Activated T-helper 17 cell treated with anti-CD3 and anti-CD28 coated beads, Interleukin-2, amount 50 U/mL, for 72 hours (primary cell): ENCODE measurements at places on chromosomes 1 and 21. TPM values are rescaled to one million over a fixed set of nuclear protein-coding genes. Genes with fewer than 3 reads are reported as not detected.

DNA sequence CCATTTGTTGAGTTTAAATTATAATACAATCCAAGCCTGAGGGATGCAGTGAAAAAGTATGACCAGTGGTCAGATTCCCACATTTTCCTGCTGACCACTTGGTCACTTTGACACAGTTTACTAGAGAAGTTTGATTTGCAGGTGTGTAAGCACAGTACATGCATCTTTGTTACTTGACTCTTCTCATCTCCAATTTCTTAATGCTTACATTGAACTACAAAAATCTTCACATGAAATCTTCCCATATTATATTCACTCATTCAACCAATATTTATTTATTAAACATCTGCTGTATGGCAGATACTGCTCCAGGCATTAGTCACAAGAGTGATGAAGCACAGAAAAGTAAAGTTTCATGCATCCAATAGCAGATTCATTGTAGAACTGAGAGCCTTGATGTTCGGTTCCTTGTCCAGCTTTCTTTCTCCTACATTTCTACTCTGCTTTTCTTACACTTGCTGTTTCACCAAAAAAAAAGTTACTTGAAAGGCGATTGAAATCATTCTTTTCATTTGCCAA, 211.7 kb downstream of the NFIA start:
- no peaks in the 10 kb centered on the region for H3K4me1 ChIP-seq
- H3K27me3 ChIP-seq, result peaks cover 6% of the 10 kb centered on the region
- H3K27ac ChIP-seq, result no peak overlapping the region
- no peaks in the 10 kb centered on the region for H3K36me3 ChIP-seq

- H3K4me1 ChIP-seq, result peaks cover 5% of the 10 kb centered on the region
- no peak for ATAC-seq
- no peaks in the 10 kb centered on the region for H3K27me3 ChIP-seq
- H3K4me3 ChIP-seq, result no peak overlapping the region
- no peak overlapping the region for H3K27ac ChIP-seq
Measured at GRCh38 chr1:223429821-223430220, 36.6 kb downstream of the CCDC185 start.

DNA sequence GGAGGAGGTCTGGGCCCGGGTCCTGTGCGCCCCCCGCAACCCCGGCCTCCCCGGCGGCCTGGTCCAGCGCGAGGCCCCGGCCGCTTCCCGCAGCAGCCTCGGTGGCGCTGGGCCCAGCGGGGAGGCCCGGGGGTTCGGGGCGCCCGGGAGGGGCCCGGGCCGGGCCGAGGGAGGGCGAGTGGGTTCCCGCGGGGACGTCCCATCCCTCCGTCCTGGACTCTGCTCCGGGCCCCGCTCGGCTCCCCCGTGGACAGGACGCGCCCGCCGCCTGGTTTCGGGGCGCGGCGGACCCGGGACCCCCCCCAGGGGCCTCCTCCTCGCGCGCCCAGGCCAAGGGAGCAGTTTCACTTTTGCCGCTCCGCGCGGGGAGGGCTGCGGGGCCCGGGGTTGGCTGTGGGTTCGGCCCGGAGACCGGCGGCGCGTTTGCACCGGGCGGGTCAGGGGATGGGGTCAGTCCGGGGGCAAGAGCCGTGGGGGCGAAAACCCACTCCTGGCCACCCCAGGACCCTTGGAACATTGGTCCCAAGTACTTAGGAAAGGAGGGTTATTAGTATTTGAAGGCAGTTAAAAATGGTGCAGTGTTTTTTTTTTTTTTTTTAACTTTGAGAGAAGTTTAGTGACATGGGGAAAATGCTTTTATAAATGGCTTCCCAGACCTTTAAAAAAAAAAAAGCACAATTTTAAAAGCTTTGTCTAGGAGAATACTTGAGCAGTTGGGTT, 677 bp downstream of the AGPAT3 start:
- peak overlapping the region; percentile 94 for H3K27ac ChIP-seq
- peaks cover 38% of the 10 kb centered on the region for H3K36me3 ChIP-seq
- peak; percentile 38 for ATAC-seq
- H3K27me3 ChIP-seq, result no peaks in the 10 kb centered on the region
- H3K4me3 ChIP-seq, result peak overlapping the region; percentile 93

DNA sequence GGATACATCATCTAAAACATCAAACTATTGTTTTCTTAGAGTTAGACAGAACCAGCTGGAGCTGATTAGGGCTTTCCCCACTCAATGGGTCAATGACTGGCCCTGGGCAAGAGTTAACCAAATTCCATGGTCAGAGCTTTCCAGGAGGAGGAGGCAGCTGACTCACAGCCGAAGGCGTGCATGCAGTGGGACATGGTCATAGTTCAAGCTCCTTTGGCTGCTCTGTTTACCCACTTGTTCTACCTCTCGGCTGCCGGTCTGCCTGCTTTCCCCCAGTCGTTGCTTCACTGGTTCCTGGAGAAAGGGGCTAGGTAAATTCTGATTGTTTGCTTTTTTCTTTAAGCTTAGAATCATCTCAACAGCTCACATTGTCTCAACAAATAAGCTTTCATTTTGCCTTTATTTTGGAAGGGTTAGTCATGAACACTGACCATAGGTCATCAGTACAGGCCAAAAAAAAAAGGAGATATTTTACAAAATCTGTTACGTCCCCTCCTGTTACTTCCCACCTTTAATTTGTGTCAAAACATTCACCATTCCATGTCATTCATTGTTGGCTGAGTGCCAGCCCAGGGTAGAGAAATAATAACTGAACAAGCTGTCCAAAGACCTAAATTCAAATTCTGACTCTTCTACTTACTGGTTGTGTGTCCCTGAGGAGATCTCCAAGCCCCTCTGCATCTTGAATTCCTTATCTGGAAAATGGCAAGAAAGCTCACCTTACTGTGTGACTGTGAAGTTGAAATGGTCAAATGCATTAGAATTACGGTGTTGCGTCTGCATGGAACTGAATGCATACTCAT, 12.0 kb downstream of the MAB21L3 start:
- H3K27ac ChIP-seq, result no peak overlapping the region
- peaks cover 7% of the 10 kb centered on the region for H3K4me1 ChIP-seq
- H3K36me3 ChIP-seq, result no peaks in the 10 kb centered on the region

GRCh38 chr1:58927722-58928085, 143.9 kb upstream of the JUN start:
- H3K36me3 ChIP-seq, result no peaks in the 10 kb centered on the region
- no peak for ATAC-seq
- H3K27ac ChIP-seq, result no peak overlapping the region
- no peak overlapping the region for H3K4me3 ChIP-seq
- peaks cover 3% of the 10 kb centered on the region for H3K27me3 ChIP-seq

GRCh38 chr1:228105996-228106799, 2.9 kb downstream of the MRPL55 start:
- H3K4me3 ChIP-seq, result peak overlapping the region; percentile 20
- peaks cover 30% of the 10 kb centered on the region for H3K36me3 ChIP-seq
- peaks cover 16% of the 10 kb centered on the region for H3K4me1 ChIP-seq
- H3K27me3 ChIP-seq, result no peaks in the 10 kb centered on the region
- no peak overlapping the region for H3K27ac ChIP-seq

DNA sequence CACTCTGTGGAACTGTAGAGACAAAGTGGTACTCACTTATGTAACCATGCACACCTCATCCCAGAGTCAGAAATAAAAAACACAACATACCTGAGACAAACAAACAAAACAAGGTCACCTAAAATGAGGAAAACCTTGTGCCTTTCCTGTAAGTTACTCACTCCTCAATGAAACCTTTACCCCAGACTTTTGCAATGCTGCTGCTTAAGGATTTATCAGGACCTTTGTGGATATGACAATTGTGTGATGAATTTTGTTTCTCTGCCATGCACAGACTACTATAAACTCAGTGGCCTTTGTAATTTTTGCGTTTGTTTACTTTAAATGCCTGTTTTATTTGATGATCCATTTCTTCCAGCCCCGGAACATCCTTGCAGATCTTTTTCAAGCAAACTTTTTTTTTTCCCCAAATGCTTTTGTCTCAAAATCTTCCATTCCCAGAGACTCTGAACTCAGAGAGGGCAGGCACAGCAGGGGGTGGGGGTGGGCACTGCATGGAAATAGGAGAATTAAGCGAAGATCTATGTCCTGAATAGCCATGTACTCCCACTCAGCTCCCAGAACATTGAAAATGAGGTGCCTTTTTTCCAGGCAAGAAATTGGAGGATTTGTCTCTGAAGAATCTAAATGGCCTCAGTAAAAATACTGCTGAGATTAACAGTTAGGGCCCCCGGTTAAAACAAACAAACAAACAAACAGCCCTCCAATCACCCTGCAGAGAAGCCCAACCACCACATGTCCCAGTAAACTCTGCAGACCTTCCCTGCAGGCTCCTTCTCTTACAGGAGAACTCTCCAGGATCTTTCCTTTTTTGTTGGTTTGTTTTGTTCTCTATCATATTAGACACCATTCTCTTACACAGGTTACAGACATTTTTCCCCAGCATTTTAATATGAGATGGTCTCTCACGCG, 22.6 kb upstream of the SIM2 start:
- no peak overlapping the region for H3K4me3 ChIP-seq
- H3K27me3 ChIP-seq, result peaks cover 38% of the 10 kb centered on the region
- H3K27ac ChIP-seq, result no peak overlapping the region
- no peaks in the 10 kb centered on the region for H3K36me3 ChIP-seq
- ATAC-seq, result no peak

DNA sequence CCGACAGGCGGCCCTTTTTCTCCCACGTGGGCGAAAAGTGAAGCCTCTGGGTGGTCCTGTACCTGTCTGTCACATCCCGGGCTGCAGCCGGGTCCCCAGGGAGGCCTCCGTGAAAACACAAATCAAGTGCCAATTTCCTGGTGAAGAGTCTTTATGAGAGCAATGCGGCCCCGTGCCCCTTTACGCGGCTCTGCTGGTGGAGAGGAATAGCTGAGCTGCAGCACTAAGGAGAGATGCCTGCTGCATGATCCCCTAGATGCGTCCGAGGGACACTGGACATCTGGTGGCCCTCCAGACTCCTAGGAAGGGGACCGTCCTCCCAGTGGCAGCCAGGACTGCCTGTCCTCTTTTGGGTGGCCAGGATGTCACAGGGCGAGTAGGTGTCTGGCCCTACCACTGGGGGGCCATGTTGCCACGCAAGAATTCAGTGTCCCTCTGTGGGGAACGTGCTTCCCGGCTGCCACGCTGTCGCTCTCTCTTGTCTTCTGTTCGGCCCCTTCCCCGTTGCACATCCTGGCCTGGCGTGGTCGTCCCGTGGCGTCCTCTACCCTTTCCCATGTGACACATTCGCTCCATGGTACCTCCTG, 38.7 kb downstream of the COL18A1 start:
- no peak overlapping the region for H3K27ac ChIP-seq
- no peaks in the 10 kb centered on the region for H3K36me3 ChIP-seq
- H3K4me3 ChIP-seq, result no peak overlapping the region
- H3K27me3 ChIP-seq, result peaks cover 26% of the 10 kb centered on the region
- H3K4me1 ChIP-seq, result peaks cover 11% of the 10 kb centered on the region

DNA sequence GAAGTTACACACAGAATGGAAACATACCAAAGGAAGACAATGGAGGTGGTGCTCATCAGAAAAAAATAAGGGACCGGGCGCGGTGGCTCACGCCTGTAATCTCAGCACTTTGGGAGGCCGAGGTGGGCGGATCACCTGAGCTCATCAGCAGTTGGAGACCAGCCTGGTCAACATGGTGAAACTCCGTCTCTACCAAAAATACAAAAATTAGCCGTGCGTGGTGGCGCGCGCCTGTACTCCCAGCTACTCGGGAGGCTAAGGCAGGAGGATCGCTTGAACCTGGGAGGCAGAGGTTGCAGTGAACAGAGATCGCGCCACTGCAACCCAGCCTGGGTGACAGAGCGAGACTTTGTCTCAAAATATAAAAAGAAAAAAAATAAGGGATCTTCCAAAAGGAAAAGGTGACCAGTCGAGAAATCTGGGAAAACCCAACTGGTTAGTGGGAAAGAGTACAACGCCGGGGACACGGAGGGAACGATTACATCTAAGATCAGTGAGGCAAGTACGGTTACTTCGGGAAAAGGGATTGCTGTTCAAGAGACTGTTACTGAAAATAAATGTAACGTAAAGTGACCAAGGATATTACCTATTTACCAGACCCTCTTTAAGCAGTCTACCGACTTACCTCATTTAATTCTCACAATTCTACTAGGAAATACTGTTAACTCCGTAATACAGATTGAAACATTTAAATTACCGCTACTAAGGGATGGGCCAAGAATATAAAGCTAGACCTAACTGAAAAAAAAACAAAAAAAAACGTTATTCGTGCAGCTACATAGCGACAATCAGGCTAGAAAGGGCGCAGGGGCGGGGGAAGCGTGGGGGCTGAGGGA, 822 bp downstream of the CCT3 start:
- peak; percentile 0 for ATAC-seq
- peaks cover 64% of the 10 kb centered on the region for H3K36me3 ChIP-seq
- H3K4me3 ChIP-seq, result peak overlapping the region; percentile 100
- H3K4me1 ChIP-seq, result peaks cover 24% of the 10 kb centered on the region
- H3K27ac ChIP-seq, result peak overlapping the region; percentile 92
- H3K27me3 ChIP-seq, result no peaks in the 10 kb centered on the region

GRCh38 chr1:81408419-81408818, 392.3 kb upstream of the ADGRL2 start:
- ATAC-seq, result no peak
- H3K36me3 ChIP-seq, result no peaks in the 10 kb centered on the region
- no peak overlapping the region for H3K27ac ChIP-seq
- no peak overlapping the region for H3K4me3 ChIP-seq
- no peaks in the 10 kb centered on the region for H3K4me1 ChIP-seq

Gene RYR2
- 0.15 TPM for total RNA-seq

DNA sequence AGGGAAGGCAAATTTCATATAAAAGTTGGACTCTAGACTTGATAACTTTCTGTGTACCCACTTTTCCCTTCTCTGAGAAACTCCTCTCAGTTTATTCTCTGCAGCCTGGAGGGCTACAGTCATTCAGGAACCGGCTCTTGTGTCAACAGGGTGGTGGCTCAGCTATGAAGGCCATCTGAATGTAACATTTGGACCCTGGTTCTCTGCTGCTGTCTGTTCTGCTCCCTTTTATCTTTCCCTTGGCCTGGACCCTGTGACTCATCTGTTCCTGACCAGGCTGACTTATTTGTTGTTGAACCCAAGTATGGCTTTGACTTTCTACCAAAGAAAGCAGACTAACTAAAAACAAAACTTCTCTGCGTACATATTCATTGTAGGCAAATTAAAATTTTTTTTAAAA, 75.4 kb downstream of the CENPF start:
- H3K4me3 ChIP-seq, result no peak overlapping the region
- H3K36me3 ChIP-seq, result no peaks in the 10 kb centered on the region
- ATAC-seq, result peak; percentile 21

Gene GPR3
- 0.26 TPM for total RNA-seq

Gene LCE3D
- total RNA-seq, result not detected

DNA sequence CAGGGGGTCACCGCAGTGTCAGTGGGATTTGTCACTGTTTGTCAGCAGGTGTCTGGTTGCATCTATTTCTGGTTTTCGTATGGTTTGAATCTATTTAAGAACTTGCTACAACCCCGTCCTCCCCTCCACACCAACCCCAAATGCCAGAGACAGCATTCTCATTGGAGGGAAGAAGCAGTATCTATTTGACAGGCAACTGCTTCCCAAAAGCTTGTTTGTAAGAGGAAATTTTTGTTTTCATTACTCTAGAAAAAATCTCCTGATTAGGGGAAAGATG, 54.4 kb downstream of the NR5A2 start:
- no peaks in the 10 kb centered on the region for H3K36me3 ChIP-seq
- H3K4me3 ChIP-seq, result no peak overlapping the region
- no peak for ATAC-seq
- H3K27ac ChIP-seq, result no peak overlapping the region
